ENCODE measurements at places on chromosomes 4 and X.

GRCh38 chr4:123477711-123478209, 81.2 kb downstream of the SPRY1 start:
- DNase-seq: peak; percentile 57

- no peak for DNase-seq
Measured at GRCh38 chr4:8200302-8200975, 1.3 kb downstream of the SH3TC1 start.

DNA sequence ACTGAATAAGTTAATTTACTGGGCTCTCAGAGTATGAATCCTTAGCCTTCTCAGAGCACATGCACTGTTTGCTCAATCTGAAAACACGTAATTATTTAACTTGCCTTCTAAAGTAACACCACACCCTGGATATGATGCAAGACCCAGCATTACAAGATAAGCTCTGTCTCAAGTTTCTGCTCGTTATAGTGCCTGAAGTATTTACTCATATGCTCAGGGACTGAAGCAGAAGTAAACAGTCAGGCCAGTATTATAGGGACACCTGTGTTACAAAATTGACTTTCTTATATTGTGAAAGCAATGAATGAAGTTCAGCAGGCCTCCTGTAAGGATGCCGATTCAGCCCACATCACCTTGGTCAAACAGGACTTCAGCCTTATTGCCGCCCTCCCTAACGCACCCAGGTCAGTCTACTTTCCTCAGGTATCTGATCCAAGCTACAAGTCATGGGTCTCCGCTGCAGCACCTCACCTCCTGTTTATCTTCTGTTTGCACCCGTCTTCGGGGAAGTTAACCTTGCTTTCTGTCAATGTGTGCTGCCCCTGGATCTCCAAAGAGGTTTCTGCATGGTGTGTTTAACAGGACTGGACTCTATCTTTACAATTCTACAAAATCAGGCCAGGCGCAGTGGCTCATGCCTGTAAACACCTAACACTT, 42.8 kb upstream of the KLF3 start:
- DNase-seq: no peak

- DNase-seq: no peak
Measured at GRCh38 chrX:125405339-125405738, 85.7 kb downstream of the TEX13C start.

DNA sequence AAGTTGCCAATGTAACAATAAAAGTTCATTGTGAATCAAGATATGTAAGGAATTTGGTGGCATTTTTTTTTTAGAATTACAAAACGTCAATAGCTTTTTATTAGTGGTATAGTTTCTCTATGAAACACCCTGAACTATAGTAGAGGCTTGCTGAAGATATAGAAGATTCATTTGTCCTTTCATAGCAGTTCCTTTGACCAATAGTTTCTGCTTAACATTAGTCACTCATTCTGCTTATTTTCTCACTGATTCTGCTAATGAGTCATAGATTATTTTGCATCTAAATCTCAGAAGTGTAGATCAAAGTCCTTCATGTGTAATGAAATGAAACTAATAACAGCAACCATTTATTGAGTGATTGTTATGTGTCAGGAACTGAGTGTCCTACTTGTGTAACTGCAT, 205.0 kb upstream of the TET2 start:
- DNase-seq: no peak

GRCh38 chr4:2794486-2795299, 1.8 kb downstream of the SH3BP2 start:
- peak; percentile 21 for DNase-seq

DNA sequence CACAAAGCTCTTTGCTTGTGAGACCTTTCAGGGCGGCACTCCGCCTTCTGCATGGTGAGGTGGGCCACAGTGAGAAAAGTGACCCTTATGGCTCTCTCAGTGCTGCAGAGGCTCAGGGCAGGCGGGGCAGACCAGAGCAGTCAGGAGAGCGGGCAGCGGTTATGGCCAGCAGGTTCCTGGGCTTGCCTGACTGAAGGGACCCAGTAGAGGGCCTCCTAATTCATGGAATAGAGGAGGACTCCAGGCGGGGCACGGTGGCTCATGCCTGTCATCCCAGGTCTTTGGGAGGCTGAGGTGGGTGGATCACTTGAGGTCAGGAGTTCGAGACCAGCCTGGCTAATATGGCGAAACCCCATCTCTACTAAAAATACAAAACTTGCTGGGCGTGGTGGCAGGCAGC, 91.4 kb downstream of the CLNK start:
- DNase-seq: no peak
